ENCODE measurements at places on chromosomes 5 and 9.

DNA sequence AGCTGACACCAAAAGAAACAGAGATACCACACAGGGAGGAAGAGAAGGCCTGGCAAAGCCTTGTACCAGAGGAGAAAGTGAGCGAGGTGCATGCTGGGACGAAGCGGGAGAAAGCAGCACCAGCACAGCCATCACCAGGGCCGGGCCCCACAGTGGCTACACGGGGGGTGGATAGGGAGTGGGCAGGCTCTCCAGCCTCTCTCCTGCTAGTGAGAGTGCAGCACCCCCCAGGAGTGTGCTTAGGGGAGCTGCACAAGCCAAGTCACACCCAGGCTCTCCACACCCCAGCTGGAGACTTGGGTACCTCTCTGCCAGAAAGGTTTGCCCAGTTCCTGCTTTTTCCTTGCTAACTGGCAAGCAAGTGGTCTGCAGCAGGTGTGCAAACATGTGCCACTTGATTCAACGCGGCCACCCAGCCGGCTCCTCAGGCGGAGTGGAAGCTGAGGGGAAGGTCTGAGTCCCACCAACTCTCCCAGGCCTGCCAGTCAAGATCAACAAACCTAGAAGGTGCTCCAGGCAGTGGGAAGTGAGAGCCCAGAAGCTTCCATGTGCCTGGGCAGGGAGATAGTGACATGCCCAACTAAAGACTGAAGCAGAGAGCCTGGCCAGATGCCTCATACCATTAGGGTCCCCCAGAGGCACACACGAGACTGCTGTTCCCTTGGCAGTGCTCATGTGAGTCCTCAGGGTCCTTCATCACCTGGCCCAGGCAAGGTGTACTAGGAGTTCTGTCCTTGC lies 39.9 kb downstream of the BICD2 start:
- DNase-seq, result no peak

DNA sequence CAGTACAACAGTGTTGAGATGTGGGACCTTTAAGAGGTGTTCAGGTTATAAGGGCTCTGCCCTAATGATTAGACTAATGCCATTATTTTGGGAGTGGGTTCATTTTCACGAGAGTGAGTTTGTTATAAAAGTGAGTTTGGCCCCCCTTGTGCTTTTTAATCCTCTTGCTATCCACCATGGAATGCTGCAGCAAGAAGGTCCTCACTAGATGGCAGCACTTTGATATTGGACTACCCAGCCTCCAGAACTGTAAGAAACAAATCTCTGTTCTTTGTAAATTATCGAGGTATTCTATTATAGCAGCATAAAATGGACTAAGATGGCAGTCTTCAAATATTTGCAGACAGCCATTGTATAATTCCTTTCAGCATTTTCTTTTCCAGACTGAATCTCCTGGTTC lies 212.4 kb downstream of the LRRC70 start:
- DNase-seq, result no peak

DNA sequence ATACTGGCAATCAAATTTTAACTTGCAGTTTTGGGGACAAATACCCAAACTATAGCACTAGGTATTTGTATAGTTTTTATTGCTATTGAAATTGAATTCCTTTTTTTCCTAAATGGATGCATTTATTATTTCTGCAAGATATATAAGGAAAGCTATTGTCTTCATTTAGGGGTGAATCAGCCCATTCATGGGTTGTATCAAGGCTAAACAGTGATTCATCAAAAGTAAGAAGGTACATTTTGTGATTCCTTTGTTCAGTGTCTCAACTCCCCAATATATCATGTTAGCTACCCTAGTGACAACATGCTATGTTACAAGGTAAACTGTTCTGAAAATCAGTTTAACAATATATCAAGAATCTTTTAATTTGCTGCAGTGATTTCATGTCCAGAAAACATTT lies 185.7 kb downstream of the PLK2 start:
- no peak for DNase-seq

- no peak for DNase-seq
Observed at GRCh38 chr9:77679088-77679487, 31.0 kb upstream of the GNA14 start.

DNA sequence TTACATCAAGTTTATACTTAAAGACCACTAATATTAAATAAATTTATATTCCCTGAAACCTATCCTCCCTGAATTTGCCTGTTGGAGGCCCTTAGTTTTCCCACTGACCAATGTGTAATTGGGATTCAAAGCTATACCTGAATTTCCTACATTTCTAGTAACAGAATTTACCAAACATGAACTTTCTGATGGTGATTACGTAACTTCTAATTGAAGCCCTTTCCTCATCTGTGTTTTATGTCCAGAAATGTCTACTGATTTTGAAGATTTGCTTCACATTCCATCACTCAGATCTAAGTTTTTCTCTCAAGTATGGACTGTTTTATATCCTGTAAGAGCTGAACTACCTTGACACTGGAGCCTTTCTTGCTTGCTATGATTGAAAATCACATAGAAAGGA lies 12.8 kb downstream of the ZFP62 start:
- DNase-seq, result no peak

DNA sequence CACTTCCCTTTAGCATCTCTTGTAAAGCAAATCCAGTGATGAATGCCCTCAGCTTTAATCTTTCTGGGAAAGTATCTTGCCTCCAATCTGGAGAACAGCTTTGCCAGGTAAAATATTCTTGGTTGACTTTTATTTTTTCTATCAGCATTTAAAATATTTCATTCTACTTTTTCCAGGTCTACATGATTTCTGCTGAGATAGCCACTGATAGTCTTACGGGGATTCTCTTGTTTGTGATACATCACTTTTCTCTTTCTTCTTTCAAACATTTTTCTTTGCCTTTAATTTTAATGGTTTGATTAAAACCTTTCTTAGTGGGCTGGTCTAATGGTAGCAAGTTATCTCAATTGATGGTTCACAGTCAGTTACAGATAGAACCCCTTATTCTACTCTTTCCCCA lies 33.9 kb upstream of the FAM120A start:
- no peak for DNase-seq

DNA sequence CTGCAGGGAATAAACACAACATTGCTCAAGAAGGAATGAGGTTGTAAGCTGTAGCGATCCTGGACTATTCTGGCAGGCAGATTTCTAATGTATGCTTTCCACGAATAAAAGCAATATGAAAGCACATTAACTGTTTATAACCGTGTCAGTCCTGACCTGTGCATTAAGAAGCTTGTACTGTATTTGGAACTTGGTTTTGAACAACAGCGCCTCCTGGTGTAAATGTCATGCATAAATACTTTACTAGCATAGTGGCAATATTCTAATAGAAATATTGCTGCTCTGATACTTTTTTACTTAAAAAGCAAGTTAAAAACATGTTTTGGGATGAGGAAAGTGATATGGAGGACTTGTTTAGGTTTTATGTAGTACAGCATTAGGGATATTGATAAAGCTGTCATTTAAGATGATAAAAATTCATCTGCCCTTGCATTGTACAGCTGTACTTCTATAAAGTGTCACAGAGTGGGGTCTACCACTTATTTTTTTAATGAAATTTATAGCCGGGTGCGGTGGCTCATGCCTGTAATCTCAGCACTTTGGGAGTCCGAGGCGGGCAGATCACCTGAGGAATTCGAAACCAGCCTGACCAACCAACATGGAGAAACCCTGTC lies 70.7 kb upstream of the GNE start:
- peak; percentile 33 for DNase-seq

DNA sequence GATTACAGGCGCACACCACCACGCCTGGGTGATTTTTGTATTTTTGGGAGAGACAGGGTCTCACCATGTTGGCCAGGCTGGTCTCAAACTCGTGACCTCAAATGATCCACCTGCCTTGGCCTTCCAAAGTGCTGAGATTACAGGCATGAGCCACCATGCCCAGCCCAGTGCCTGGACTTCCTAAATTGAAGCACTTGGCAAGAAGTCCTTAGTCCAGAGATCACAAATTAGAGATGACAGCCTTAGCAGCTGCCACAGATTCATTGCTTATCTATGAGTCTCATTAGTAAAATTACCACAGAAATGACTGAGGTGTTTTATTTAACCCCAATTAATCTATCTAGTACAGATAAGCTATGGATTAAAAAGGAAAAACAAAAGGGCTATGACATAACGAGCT lies 19.2 kb downstream of the EFCAB9 start:
- DNase-seq, result no peak

DNA sequence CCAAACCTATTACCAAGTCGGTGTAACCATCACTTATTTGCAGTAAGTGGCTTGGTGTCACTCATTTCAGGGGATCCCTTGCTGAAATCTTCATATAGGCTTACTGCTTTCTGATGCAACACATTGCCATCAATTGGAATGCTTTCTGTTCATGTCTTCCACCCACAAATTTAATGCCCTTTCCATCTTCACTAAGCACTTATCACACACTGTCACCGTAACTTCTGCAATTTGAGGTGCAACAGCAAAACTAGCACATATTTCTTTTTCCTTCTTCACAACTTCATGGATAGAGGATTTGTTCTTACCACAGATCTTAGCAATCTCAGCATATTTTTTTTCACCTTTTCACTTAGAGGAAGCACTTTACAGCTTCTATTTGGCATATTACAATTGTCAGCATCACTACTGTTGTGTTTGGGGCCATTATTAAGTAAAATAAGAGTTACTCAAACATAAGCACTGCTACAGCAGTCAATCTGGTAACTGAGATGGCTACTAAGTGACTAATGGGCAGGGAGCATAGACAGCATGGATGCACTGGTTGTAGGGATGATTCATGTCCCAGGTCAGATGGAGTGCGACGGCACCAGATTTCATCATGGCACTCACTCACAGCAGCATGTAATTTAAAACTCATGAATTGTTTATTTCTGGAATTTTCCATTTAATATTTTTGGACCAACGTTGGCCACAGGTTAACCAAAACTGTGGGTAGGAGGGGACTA lies 70.1 kb downstream of the PIP5K1B start:
- no peak for DNase-seq

GRCh38 chr5:141680751-141681201 lies 1.3 kb downstream of the ARAP3 start:
- no peak for DNase-seq

- no peak for DNase-seq
Observed at GRCh38 chr5:175920231-175920811, 47.8 kb downstream of the THOC3 start.

DNA sequence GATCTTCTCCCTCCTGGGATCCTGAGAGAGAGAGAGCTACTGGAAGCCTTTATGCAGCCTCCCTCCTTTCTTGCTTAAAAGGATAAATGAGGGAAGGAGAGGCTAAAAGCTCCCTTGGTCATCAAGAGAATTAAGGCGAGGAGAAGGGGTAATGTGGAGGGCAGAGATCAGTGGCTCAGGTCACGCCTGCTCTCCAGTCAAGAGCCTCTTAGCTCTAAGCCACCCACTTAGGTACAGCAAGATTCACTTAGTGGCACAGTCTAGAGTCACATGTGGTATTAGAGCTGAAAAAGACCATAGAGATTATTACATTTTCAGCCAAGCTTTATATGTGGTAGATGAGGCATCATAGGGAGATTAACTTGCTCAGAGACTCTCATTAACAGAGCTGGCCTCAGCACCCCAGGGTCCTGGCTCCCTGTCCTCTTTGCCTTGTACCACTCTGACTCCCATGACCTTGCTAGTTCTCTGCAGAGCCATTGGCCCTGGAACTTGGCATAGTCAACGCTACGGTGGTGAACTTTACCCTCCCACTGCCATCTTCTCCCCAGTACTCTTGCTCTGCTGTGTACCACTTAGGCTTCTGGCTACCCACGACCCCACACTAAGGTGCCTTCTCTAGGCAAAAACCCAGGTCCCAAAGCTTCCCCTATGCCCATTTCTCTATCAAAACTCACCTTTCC lies 37.6 kb downstream of the MFAP3 start:
- DNase-seq, result no peak

- no peak for DNase-seq
Observed at GRCh38 chr9:4662989-4663792, 1.1 kb downstream of the PLPP6 start.

GRCh38 chr9:17578911-17579793 lies at the start of gene SH3GL2:
SH3GL2 (plus strand) TSS chr9:17579066.
- no peak for DNase-seq

DNA sequence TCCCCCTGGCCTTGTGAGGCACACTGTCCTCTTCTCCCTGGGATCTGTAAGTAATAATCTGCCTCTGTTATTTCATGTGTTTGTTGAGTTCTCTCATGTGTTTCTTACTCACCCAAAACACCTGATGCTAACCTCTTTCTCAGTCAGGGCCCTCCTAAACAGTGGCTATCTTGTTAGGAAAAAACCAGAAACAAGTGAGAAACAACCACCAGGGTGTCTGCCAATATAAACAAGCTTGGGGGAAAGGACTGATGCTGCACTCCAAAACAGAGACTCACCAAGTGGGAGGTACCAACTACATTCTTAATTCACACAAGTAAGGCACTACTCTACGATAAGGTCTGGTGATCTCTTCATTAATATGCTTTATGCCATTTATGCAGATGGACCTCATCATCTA lies 564.4 kb downstream of the SEMA5A start:
- DNase-seq, result no peak

- DNase-seq, result peak; percentile 47
Observed at GRCh38 chr5:134224888-134225779, 739 bp downstream of the PPP2CA start.

DNA sequence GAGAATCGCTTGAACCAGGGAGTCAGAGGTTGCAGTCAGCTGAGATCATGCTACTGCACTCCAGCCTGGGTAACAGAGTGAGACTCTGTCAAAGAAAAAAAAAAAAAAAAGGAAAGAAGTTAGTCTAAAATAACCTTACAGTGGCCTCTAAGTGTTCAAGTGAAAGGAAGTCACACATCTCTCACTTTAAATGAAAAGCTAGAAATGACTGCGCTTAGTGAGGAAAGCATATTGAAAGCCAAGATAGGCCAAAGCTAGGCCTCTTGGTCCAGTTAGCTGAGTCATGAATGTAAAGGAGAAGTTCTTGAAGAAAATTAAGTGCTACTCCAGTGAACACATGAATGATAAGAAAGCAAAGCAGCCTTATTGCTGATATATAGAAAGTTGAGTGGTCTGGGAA lies 38.1 kb downstream of the ITGA1 start:
- peak; percentile 77 for DNase-seq

DNA sequence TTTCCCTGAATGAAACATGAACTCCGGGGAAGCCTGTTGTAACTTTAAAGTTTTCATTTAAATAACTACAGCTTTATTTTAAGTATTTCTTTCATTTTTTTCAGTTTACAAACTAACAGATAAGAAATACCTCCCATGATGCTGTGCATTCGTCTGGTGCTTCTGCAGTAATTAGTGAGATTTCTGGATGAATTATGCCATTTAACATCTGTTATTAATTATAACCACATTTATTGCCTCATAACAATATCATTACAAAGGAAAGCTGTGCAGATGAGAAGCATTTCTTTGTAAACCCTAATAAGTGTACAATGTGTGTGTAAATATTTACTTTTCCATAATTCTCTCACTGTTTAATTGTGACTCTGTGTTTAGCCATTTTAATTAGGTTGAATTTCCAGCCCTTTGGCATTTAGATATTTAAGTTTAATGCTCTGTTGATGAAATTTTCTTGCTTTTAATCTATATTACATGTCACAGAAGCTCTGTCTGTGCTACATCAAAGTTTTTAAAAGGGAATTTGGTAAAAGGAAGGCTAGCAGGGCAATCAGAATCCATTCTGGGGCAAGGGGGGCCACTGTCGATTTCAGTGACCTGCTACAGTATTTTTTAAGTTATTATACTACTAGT lies 418.0 kb downstream of the SPATA31D1 start:
- no peak for DNase-seq

- no peak for DNase-seq
Observed at GRCh38 chr5:143054480-143054941, 284.3 kb downstream of the ARHGAP26 start.
